CD4-positive, CD25-positive, alpha-beta regulatory T cell (primary cell): ENCODE measurements at places on chromosomes 3 and 15. TPM values are rescaled to one million over a fixed set of nuclear protein-coding genes. Genes with fewer than 3 reads are reported as not detected.

The GOLGA8H gene
- not detected for polyA plus RNA-seq

The BBX gene
- polyA plus RNA-seq: 74.8 TPM

The PLA2G4D gene
- not detected for polyA plus RNA-seq

The CHDH gene
- polyA plus RNA-seq: 1.3 TPM

The FAM107A gene
- polyA plus RNA-seq: not detected

The LEKR1 gene
- 2.4 TPM for polyA plus RNA-seq

The CPNE9 gene
- not detected for polyA plus RNA-seq

The DLL4 gene
- not detected for polyA plus RNA-seq

The MYL3 gene
- not detected for polyA plus RNA-seq

The GNAT1 gene
- polyA plus RNA-seq: not detected

The CISH gene
- 60.0 TPM for polyA plus RNA-seq

The OIP5 gene
- 5.0 TPM for polyA plus RNA-seq

The ST6GAL1 gene
- 184 TPM for polyA plus RNA-seq

The LRRC2 gene
- 2.7 TPM for polyA plus RNA-seq

The ANAPC13 gene
- 74.3 TPM for polyA plus RNA-seq

The TNNC1 gene
- 0.41 TPM for polyA plus RNA-seq

The INKA1 gene
- 0.87 TPM for polyA plus RNA-seq

The SOX14 gene
- not detected for polyA plus RNA-seq

The PLA1A gene
- 0.18 TPM for polyA plus RNA-seq

The POMGNT2 gene
- polyA plus RNA-seq: 5.3 TPM

The SAMMSON gene
- polyA plus RNA-seq: not detected

The TNIK gene
- 14.7 TPM for polyA plus RNA-seq

The PPP4R2 gene
- polyA plus RNA-seq: 39.1 TPM

The STAC gene
- 0.76 TPM for polyA plus RNA-seq

The PLCH1 gene
- polyA plus RNA-seq: 0.05 TPM

The A4GNT gene
- polyA plus RNA-seq: not detected

The GPR62 gene
- 0.22 TPM for polyA plus RNA-seq

The RPSA gene
- polyA plus RNA-seq: 939 TPM

The TMEM202 gene
- not detected for polyA plus RNA-seq

The C3orf62 gene
- polyA plus RNA-seq: 0.56 TPM

The ROBO2 gene
- polyA plus RNA-seq: not detected

The CAMP gene
- not detected for polyA plus RNA-seq

The GPR156 gene
- not detected for polyA plus RNA-seq

The MBD4 gene
- 46.7 TPM for polyA plus RNA-seq

The SPRED1 gene
- polyA plus RNA-seq: 0.03 TPM
